ENCODE measurements at places on chromosomes 5 and 9. TPM values are rescaled to one million over a fixed set of nuclear protein-coding genes. Genes with fewer than 3 reads are reported as not detected.

- no peak for DNase-seq
Measured at GRCh38 chr5:64952951-64953673, 184.4 kb downstream of the CWC27 start.

GRCh38 chr5:97501965-97502305 lies 318.9 kb upstream of the RIOK2 start:
- no peak for DNase-seq

GRCh38 chr5:115472271-115473025 lies 72.1 kb downstream of the FEM1C start:
- DNase-seq, result no peak

DNA sequence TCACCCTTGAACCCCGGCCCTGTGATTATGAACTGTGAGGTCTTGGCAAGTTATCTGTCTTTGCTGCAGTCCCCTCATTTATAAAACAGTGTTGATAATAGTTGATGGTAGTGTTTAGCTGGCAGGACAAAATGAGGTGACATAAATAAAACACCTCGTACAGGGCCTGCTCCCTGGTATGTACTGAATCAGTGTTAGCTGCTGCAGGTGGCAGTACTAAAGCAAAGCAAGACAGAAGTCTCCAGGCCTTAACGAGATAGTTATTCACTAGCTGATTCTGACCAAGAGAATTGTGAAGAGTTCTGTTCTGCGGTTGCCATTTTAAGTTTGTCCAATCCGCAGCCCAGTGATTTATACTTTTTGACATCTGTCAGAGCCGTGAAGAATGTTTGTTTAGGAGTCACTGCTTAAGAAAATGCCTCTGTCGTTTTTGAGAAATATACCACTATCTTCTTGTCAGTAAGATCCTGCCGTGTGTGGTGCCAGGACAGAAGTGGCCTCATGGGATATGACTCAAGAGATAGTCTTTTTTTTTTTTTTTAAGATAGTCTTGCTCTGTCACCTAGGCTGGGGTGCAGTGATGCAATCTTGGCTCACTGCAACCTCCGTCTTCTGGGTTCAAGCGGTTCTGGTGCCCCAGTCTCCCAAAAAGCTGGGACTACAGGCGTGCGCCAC lies 75.9 kb downstream of the KDM4C start:
- no peak for DNase-seq

- no peak for DNase-seq
Measured at GRCh38 chr9:69970001-69970533, 73.6 kb upstream of the MAMDC2 start.

DNA sequence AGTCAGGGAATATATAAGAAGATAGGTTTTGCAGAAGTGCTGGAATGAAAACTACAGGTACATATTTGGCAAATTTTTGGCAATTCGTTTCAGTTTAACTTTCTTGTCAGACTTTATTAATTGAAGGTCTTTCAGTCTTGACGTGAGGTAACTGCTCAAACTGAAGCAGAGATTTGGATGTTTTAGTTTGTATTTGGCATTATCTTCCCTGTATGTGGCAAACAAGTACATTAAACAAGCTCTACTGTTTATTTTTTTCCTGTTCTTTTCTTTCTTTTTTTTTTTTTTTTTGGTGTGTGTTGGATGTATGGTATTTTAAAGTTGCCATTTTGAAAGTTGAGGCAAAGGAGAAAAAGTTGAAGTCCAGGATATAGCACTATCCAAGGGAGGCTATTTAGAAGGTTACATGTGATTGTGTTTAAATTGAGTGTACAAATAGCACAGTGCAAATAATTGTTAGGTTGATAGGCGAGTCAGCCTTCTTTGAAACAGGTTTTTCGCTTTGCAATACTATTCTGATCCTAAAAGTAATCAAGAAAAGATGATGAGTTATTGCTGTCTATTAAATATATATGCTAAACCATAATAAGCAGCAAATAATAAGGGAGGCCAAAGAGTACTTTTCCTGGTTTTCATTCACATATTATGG lies 2.2 kb downstream of the PBX3 start:
- DNase-seq, result no peak

GRCh38 chr5:141787376-141787775 lies 90.8 kb downstream of the PCDH1 start:
- no peak for DNase-seq

DNA sequence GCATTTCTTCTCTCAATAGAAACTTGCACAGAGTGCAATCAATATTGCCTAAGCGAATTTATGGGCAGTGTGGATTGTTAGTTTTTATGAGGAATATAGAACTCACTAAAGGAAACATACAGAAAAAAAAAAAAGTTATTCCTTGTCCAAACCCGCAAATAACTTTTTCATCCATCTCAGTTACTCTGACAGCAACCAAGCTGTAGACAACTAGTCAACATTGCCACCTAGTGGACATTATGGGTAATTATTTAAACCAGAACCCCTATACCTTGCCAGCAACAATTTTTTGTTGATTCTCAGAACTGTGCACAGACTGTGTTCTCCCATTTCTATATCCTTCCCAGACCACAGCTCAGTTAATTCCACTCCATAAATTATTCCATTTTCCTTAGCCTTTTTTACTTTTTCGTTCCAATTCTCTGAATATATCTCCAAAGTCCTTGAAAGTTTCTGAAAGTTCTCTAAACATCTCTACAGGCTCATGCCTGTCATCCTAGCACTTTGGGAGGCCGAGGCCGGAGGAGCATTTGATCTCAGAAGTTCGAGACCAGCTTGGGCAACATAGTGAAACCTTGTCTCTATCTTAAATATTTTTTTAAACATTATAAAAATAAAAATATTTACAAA lies 2.6 kb upstream of the AFAP1L1 start:
- DNase-seq, result no peak

DNA sequence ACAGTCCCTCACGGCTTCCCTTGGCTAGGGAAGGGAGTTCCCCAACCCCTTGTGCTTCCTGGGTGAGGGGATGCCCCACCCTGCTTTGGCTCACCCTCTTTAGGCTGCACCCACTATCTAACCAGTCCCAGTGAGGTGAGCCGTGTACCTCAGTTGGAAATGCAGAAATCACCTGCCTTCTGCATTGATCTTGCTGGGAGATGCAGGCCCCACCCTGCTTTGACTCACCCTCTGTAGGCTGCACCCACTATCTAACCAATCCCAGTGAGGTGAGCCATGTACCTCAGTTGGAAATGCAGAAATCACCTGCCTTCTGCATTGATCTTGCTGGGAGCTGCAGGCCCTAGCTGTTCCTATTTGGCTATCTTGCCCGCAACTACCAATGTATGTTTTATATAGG lies 44.7 kb downstream of the CCL28 start:
- DNase-seq, result no peak

GRCh38 chr9:18706648-18707047 lies 232.7 kb downstream of the ADAMTSL1 start:
- no peak for DNase-seq

DNA sequence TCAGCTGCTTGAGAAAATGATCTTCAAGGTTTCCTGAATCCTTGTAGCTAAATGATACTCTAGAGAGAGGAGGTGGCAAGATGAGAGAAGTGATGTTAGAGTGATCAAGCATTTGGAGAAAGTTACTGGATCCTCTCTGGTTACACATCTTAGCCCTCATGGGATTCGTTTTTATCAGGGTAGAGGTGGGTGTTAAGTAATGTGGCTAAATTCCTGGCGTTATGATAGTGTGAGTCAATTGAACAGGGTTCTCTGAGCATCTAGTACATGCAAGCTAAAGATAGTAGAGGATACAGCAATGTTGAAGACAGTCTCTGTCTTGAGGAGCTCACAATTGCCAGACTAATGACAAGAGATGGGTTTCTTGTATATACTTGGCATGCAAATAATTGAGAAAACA lies 123.7 kb downstream of the PSD2 start:
- DNase-seq, result no peak

GRCh38 chr5:6634306-6634705 lies 1.1 kb downstream of the SRD5A1 start:
- no peak for DNase-seq

- DNase-seq, result no peak
Measured at GRCh38 chr5:154242442-154242841, 51.9 kb downstream of the GALNT10 start.

DNA sequence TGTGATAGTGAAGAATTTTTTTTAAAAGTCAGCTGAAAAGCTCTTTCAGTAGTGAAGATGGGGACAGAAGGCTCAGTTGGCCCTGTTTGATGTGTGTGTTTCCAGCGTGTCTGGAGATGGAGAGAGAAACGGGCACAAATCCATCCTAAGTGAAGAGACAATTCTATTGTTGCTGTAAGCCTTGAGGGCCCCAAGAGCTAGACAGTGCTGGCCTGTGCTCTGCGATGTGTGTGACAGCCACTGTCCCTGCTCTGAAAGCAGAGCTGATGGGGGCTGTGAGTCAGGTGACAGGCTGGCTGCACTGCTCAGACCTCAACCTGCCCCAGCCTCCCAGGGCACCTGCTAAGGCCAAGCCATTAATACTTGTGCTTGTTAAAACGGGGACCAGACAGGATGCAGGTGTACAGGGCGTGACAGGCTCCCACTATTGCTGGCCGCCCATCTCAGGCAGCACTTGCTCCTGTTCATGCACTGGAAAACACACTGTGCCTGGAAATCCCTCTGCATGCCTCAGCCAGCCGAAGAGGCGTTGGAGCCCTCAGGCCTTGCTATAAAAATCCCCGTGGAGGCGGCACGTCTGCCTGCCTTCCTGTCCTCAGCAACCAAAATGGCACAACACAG lies 44.6 kb upstream of the SEMA4D start:
- no peak for DNase-seq

- DNase-seq, result no peak
Measured at GRCh38 chr5:111069839-111070238, 1.7 kb upstream of the TSLP start.

- no peak for DNase-seq
Measured at GRCh38 chr5:134647750-134648424, 698 bp upstream of the SEC24A start.

DNA sequence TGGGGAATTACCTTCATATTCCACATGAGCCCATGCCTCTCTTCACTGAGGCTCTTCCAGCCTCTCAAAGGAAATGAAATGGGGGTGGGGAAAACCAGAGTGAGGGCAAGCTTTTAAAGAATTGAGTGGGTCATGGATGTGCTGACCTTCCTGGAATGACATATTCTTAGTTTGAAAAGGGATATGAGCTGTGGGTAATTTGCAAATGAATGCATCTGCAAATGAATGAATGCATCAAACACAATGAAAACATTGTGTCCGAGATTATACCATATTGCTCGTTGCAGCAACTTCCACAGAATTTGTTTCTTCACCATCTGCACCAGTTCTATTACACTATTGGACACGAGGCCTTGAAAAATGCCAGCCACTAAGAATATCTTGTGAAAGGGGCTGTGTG lies 198.6 kb upstream of the CDH6 start:
- DNase-seq, result no peak

- no peak for DNase-seq
Measured at GRCh38 chr5:83265318-83265717, 188.0 kb downstream of the XRCC4 start.

- DNase-seq, result no peak
Measured at GRCh38 chr5:94969174-94969573, 315.7 kb downstream of the MCTP1 start.

Gene ZNF462
- polyA plus RNA-seq, result 22.0 TPM

Gene FGFR4
- 56.4 TPM for polyA plus RNA-seq

Gene PFN3
- polyA plus RNA-seq, result 0.67 TPM

Gene BASP1
- polyA plus RNA-seq, result 81.8 TPM

Gene NR3C1
- polyA plus RNA-seq, result 38.6 TPM

Data from right renal cortex interstitium (tissue), 3 donors.